Cerebellar nuclear complex (tissue), 1 donor: ENCODE measurements at places on chromosomes 12 and 14.
A peak's percentile ranks its signal among the peaks of the same experiment; 100 is the strongest.

DNA sequence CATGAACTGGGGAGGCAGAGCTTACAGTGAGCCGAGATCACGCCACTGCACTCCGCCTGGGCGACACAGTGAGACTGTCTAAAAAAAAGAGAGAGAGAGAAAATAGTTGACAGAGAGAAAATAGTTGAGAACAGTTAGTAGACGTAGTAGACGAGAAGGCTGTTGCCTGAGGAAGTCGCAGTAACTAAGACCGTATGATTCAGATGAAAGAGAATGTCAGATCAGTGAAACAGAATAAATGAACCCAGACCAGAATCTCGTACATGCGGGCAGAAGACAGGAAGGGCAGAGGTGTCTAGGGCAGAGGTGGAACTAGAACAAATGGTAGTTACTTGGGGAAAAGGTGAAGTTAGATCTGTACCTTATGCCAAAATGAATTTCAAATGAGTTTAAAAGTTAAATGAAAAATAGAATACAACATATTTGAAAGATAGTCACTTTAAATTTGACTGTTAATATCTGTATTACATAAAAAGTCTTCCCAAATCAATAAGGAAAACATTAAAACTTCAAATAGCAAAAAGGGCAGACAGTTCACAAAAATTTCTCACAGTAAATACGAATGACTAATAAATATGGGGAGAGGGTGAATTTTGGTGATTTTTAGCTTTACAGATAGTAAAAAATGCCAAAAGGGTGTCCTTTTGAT lies 17.7 kb downstream of the MDM2 start:
- DNase-seq: no peak

GRCh38 chr12:67506739-67507138 lies 141.8 kb upstream of the DYRK2 start:
- DNase-seq: no peak

DNA sequence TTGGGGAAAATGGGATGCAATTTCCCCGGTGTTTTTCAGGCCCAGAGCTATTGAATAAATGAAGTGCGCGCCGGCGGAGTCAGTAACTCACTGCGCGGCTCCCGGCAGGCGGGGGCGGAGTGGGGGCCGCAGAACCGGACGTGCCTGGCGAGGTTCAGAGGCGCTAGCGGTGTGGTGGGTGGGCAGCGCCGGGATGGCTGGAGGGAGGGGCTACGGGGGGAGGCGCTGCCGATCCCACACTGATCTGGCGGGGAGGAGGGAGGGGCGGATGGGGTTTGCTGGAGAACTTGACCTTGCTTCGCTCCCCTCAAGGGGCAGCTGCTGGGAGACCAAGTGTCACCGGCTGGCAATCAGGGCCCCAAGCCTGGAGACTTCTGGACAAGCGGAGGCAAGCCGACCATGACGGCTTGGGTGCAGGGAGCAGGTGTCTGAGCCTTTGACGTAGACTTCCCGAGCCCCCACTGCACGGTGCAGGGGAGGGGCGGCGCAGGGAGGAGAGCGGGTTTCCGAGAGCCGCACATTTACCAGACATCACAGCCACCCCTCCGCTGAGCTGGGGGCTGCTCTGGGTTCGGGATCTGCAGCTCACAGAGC lies 174.1 kb upstream of the RTL1 start:
- DNase-seq: no peak

DNA sequence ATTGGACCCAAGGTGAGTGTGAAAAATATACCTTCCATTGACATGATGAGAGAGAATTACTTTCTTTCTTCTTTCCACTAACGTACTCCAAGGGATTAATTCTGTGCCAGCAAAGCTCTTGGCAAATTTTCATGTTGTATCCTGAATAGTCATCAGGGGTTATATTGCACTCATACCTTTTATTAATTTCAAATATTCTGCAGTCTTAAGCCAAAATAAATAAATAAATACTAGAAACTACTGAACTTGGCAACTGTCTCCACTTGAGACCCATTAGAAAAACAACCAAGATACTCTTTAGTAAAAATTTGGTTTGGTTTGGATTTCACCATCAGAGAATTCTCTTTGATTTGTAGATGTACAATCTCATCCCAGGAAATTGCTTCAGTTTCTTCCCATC lies 22.1 kb upstream of the CLEC14A start:
- DNase-seq: no peak

- DNase-seq: no peak
These were observed 42.3 kb upstream of the BATF start for GRCh38 chr14:75479770-75480600.

GRCh38 chr12:32334371-32334777 lies 65.0 kb upstream of the FGD4 start:
- no peak for DNase-seq

GRCh38 chr12:123115409-123116121 lies 35.3 kb downstream of the PITPNM2 start:
- DNase-seq: no peak

DNA sequence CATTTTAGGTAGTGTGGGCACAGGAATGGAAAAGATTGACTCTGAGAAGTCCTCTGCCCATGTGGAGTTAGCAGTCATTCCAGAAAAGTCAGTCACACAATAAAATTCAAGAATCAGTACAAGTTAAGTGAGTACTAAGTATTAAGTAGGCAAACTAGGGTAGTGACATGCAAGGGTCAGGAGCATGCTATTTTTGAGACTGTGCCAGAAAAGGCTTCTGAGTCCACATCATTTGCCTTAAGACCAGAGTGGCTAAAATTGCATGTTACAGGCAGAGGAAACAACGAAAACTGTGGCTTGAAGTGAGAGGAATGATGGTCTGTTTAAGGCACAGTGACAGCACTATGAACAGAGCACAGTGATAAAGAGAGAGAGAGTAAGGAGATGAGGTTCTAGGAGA lies 108.9 kb downstream of the SLC6A15 start:
- no peak for DNase-seq

DNA sequence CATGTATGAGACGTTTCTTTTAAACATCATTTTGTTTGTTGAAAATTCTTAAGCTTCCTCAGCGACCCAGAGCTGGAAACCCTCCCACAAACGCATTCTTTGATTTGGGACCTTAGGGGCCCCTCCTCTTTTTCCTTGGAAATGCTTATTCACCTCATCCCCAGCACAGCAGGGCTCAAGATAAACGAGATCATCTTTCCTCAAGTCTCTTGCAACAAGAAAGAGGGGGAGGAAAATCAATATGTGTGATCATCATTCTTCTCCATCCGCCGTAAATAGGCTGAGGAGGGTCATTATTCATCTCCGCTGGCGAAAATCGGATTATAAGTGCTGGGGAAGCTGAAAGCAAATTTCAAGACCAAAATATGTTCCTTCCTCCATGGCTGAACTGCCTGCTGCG lies 1415.2 kb downstream of the AACS start:
- DNase-seq: no peak

GRCh38 chr12:65748332-65748731 lies 76.0 kb upstream of the HMGA2 start:
- no peak for DNase-seq

GRCh38 chr14:66383257-66383656 lies 102.9 kb upstream of the CCDC196 start:
- no peak for DNase-seq

DNA sequence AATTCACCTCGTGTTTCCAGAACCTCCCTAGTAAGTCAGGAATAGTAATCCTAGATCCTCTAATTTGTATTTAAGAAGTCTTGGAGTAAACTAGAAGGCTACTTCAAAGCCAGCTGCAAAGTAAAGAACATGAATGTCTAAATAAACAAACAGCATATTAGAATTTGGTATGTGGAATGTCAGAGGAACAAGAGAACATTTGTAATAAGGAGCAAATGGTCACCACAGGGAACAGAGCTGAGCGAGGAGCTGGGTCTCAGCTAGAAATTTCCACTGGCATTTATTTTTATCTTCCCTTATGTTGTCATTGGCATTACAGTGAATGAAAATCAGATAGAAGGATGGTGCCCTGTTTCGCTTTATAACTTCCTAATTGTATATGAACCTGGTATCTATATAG lies 50.2 kb downstream of the FRMD6 start:
- peak; percentile 55 for DNase-seq

- no peak for DNase-seq
These were observed 3.5 kb downstream of the PKP2 start for GRCh38 chr12:32893043-32893442.
